ENCODE measurements at places on chromosomes 7 and 10.

DNA sequence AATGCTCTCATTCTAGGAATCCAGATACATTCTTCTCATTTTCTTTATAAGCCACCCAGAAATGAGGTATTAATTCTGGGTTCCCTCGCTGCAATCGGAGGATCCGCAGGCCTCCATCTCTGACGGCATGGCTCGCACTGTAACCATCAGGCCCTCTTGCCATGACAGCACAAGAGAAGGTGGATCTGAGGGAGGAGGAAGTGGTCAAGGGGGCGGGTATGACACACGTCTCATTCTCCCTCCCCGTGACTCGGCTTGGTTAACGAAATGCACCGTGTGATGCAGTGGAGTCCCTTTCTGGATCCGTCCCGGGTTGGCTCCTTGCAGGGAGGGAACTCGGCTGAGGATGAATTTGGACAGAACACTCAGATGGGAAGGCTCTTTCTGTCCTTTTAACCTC, 280.2 kb downstream of the TCERG1L start:
- no peak for DNase-seq

DNA sequence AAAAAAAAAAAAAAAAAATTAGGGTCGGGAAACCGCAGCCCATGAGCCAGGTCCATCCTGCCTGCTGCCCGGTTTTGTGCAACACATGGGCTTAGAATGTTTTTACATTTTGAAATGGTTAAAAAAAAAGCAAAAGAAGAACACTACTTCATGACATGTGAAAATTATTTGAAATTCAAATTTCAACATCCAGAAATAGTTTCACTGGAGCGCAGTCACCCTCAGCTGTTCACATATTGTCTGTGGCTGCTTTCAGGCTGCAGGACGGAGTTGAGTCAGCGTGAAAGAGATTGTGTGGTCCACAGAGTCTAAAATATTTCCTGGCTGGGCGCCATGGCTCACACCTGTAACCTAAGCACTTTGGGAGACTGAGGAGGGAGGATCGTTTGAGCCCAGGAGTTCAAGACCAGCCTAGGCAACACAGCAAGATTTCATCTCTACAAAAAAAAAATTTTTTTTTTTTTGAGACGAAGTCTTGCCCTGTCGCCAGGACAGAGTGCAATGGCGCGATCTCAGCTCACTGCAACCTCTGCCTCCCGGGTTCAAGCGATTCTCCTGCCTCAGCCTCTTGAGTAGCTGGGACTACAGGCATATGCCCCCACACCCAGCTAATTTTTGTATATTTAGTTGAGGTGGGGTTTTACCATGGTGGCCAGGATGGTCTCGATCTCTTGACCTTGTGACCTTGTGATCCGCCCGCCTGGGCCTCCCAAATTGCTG, 63.9 kb upstream of the ECHDC3 start:
- DNase-seq, result no peak

- DNase-seq, result no peak
Measured at GRCh38 chr7:23431702-23432199, 38.5 kb downstream of the IGF2BP3 start.

DNA sequence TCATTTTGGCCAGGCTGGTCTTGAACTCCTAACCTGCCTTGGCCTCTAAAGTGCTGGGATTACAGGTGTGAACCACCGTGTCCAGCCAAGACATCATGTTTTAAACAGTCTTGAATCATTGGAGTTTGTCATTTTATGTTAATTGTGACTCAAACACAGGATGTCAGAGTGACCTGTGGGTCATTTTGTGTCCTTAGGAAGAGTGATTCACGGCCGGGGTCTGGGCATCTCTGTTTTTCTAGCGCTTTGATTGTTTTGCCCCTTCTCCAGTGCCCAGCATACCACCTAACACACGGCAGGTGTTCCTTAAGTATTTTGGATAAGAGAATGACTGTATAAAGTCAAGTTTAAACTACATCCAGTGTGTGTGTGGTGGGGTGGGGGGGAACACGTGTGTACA, 183.7 kb upstream of the KLF6 start:
- DNase-seq, result no peak

GRCh38 chr7:82678716-82679115, 235.1 kb upstream of the CACNA2D1 start:
- peak; percentile 26 for DNase-seq

DNA sequence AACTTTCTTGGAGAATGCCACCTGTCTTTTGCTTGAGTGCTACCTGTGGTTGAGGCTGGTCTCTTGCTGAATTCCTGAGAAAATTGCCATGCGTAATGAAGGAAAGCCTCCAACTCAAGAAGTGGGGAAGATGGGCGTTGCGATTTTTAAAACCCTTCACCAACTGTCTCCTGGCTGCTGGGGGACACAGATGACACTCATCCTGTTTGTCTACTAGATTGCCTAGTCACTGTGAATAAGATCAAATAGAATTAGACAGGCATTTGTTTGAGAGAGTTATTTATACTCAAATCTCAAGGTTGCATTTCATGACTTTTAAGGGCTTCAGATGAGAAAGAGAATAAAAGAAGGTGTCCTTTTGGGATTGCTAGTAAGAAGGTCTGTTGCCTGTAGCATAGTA, 84.3 kb upstream of the MTPN start:
- no peak for DNase-seq

GRCh38 chr10:34845070-34845469, 30.0 kb upstream of the PARD3 start:
- DNase-seq, result no peak

GRCh38 chr7:130904031-130904757, 170.2 kb upstream of the KLF14 start:
- no peak for DNase-seq

DNA sequence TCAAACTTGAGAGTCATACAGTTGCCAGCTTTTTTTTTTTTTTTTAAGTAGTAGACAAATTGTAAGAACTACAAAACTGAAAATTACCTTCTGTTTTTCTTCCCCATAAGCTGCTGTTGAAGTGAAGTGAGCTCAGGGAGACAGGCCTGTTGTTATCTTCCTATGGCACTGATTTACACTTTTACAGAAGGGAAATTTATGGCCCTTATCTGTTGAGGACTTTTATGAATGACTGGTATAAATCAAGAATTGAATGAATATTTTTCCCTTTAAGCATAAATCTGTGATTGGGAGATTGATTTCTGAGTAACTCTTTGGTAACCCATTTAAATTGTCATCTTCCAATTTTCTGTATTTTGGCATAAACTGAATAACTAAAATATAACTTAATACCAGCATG, 124.0 kb downstream of the SDK1 start:
- no peak for DNase-seq

All from HL-60 (cell line).